ENCODE measurements at places on chromosomes 1 and 21. TPM values are rescaled to one million over a fixed set of nuclear protein-coding genes. Genes with fewer than 3 reads are reported as not detected.

DNA sequence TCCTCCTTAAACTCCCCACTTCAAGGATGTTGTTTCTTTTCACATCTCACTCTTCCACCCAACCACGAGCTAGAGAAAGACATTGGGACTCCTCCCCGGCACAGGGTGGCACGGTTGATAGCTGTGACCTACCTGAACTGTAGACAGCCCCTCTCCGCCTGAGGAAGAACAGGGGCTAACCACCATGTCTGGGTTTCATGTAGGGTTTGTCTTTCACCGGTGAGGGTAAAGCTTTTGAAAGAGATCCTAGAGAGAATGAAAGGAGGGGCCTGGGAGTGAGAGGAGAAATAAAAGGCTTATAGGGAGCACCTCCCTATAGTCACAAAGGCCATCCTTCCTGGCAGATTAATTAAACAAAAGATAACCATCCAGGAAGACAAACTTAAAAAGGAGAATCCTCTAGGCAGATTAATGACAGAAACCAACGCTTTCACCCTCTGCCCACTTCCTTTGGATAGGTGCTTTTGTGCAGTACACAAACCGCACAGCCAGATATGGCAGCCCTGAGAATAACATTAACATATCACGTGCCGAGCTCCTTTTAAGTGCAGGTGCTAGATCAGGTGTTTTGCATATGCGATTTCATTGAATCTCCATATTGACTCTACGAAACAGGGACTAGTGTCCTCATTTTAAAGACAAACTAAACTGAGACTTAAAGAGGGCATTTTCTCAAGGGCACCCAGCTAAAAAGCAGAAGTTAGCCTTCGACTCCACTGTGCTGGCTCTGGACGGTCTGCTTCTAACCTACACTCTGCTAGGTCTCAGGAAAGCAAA, 178.1 kb upstream of the RUNX1 start:
- no peak overlapping the region for H3K27ac ChIP-seq
- no peak overlapping the region for H3K4me3 ChIP-seq
- DNase-seq: no peak
- H3K36me3 ChIP-seq: no peaks in the 10 kb centered on the region
- no peaks in the 10 kb centered on the region for H3K27me3 ChIP-seq
- peaks cover 2% of the 10 kb centered on the region for H3K4me1 ChIP-seq

GRCh38 chr1:218394989-218395388, 49.9 kb downstream of the TGFB2 start:
- no peak for DNase-seq
- H3K4me1 ChIP-seq: peaks cover 5% of the 10 kb centered on the region
- no peaks in the 10 kb centered on the region for H3K36me3 ChIP-seq
- H3K27ac ChIP-seq: no peak overlapping the region
- no peaks in the 10 kb centered on the region for H3K27me3 ChIP-seq
- no peak overlapping the region for H3K4me3 ChIP-seq

- no peak for DNase-seq
- no peak overlapping the region for H3K27ac ChIP-seq
- H3K4me1 ChIP-seq: peaks cover 11% of the 10 kb centered on the region
- H3K4me3 ChIP-seq: no peak overlapping the region
- H3K36me3 ChIP-seq: no peaks in the 10 kb centered on the region
- no peaks in the 10 kb centered on the region for H3K27me3 ChIP-seq
Measured at GRCh38 chr1:41658431-41659158, 174.1 kb upstream of the EDN2 start.

- no peak for DNase-seq
- peaks cover 3% of the 10 kb centered on the region for H3K4me1 ChIP-seq
- no peaks in the 10 kb centered on the region for H3K27me3 ChIP-seq
- H3K36me3 ChIP-seq: no peaks in the 10 kb centered on the region
- H3K27ac ChIP-seq: no peak overlapping the region
- peak overlapping the region; percentile 87 for H3K4me3 ChIP-seq
Measured at GRCh38 chr1:24503059-24503751, 569 bp downstream of the RCAN3 start.

- peaks cover 4% of the 10 kb centered on the region for H3K4me1 ChIP-seq
- H3K36me3 ChIP-seq: no peaks in the 10 kb centered on the region
- no peaks in the 10 kb centered on the region for H3K27me3 ChIP-seq
- DNase-seq: no peak
- no peak overlapping the region for H3K4me3 ChIP-seq
- no peak overlapping the region for H3K27ac ChIP-seq
Measured at GRCh38 chr1:54945393-54945936, 35.0 kb upstream of the TMEM61 start.

- peak; percentile 61 for DNase-seq
- H3K36me3 ChIP-seq: no peaks in the 10 kb centered on the region
- H3K27me3 ChIP-seq: no peaks in the 10 kb centered on the region
- H3K4me1 ChIP-seq: no peaks in the 10 kb centered on the region
Measured at GRCh38 chr1:54615531-54616279, 7.6 kb downstream of the FAM151A start.

- H3K4me1 ChIP-seq: no peaks in the 10 kb centered on the region
- H3K27me3 ChIP-seq: no peaks in the 10 kb centered on the region
Measured at GRCh38 chr1:97770376-97770775, 150.5 kb downstream of the DPYD start.

DNA sequence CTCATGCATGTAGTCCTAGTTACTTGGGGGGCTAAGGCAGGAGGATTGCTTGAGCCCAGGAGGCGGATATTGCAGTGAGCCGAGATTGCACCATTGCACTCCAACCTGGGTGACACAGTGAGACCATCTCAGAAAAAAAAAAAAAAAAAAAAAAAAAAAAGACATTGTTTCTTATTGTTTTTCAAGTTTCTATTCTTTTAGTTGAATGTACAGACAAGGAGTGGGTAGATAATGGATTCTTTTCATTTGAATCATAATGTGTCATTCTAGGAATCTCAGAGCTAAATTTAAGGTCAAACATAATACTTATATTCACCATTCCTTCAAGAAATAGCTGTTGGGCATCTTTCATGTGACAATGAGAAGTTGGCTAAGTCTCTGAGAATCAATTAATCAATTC, 157.0 kb upstream of the C21orf91 start:
- H3K4me3 ChIP-seq: no peak overlapping the region
- H3K36me3 ChIP-seq: no peaks in the 10 kb centered on the region
- no peak for DNase-seq
- H3K27me3 ChIP-seq: no peaks in the 10 kb centered on the region

GRCh38 chr1:78049396-78049795, 3.6 kb downstream of the GIPC2 start:
- DNase-seq: no peak
- H3K36me3 ChIP-seq: no peaks in the 10 kb centered on the region
- no peak overlapping the region for H3K4me3 ChIP-seq
- H3K4me1 ChIP-seq: no peaks in the 10 kb centered on the region
- no peak overlapping the region for H3K27ac ChIP-seq
- no peaks in the 10 kb centered on the region for H3K27me3 ChIP-seq

DNA sequence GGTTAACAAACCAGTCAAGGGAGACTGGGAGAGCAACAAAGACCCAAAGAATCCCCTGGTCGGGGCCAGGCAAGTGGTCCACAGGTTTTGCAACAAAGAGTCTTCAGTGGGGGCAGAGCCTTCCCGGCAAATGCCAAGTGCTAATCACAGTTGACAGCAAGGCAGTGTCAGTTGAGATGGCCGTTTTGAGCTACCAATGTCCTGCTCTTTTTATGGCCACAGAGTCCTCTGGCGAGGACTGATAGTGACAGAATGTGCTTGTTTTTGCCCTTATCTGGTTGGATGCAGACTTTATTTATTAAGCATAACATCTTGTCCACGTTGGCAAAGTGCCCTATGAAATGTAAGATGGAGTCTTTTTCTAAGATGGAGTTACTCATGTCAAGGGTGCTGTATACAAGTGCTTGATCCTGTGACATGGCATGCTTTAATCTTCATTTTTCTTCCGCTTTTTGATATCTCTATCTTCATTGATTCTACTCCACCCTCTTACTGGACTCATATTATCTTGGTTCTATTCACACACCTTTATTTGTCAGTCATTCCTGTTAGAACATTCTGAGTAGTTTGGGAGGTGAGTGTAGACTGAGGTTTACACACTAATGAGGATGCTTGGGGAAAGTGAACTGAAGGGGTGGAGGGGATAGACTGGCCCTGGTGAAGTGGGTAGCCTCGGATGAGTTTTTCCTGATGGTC, 51.8 kb downstream of the KCNK1 start:
- H3K4me3 ChIP-seq: no peak overlapping the region
- DNase-seq: no peak
- no peak overlapping the region for H3K27ac ChIP-seq
- H3K27me3 ChIP-seq: no peaks in the 10 kb centered on the region

DNA sequence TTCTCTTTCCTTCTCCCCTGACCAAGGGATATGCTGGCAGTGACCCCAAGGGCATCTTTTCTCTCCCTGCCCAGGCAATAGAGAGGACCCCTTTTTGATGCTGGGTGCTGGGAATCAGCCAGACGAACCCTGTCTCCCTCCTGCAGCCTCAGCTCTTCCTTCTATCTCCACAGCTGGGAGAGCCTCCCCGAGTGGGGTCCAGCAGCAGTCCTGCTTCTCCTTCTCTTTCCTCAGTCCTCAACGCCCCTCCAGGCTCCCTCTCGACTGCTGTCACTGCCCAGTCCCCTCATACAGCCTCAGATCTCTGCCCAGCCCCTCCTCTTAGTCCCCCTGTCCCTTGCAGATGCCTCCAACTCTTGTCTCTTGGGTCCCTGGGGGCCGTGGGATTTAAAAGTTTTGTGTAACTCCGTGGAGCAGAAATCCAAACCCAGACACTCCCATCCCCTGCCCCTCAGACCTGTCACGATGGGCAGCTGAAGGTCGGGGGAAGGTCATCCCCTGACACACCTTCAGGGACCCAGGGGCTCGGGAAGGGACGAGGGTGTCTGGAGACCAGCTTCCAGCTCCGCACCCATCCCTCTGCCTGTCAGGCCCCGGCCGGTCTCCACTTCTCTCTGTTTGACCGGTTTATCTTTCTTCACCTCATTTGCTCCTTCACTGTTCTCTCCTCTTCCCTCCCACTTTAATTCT, 5.8 kb upstream of the ETV3L start:
- H3K27me3 ChIP-seq: no peaks in the 10 kb centered on the region
- no peak for DNase-seq
- H3K4me3 ChIP-seq: no peak overlapping the region
- no peaks in the 10 kb centered on the region for H3K4me1 ChIP-seq

DNA sequence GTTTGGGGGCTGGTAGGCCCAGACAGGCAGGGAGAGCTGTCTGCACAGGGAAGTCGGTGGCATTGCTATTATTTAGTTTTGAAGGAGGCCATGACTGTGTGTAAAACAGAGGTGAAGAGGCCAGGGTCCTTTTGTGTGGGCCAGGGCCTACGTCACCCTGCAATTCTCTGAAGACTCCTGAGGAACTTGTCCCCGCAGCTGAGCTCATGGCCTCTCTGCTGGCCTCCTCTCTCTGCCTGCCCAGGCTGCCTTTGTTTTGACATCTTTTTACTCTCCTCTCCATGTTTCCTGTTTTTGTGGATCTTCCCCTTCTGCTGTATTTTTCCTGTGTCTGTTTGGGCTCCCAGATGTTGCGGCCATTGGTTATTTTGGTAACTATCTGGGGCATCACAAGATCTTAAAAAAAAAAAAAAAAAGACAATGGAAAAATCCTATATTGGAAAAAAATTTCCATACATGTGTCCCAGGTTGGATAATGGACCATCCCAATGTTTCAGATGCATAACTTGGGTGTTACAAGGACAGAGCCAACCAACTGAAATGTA, 280.7 kb downstream of the RPS6KC1 start:
- H3K27ac ChIP-seq: no peak overlapping the region
- no peaks in the 10 kb centered on the region for H3K36me3 ChIP-seq
- no peaks in the 10 kb centered on the region for H3K27me3 ChIP-seq

DNA sequence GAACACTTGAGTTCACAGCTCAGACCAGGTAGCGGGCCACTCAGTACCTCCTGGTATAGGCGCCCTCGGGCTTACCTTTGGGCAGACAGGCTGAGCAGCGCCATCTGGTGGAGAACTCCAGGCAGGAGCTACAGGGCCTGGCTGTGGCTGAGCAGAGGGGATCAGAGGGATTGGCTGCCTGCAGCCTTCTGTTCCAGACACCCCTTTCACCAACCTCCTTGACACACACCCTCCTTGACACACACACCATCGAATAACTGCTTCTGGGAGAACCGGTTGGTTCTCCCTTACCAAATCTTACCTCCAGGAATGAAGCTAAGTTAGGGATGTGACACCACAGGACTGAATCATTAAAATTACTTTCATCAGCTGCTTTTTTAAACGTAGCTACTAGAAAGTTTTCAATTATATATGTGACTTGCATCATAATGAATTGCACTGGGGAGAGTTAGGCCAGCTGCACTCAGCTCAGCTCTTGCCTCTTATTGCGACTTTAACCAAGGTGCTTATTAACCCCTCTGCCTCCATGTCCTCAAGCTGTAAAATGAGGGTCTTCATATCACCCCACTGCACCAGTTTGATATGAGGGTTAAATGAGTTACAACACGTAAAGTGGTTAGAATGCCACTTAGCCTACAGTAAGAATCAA, 6.6 kb downstream of the LIN28A start:
- no peak overlapping the region for H3K4me3 ChIP-seq
- H3K27me3 ChIP-seq: peaks cover 11% of the 10 kb centered on the region
- H3K36me3 ChIP-seq: no peaks in the 10 kb centered on the region

GRCh38 chr1:110616587-110616986, 10.4 kb upstream of the KCNA2 start:
- H3K27me3 ChIP-seq: no peaks in the 10 kb centered on the region
- no peaks in the 10 kb centered on the region for H3K36me3 ChIP-seq
- H3K4me1 ChIP-seq: peaks cover 4% of the 10 kb centered on the region

DNA sequence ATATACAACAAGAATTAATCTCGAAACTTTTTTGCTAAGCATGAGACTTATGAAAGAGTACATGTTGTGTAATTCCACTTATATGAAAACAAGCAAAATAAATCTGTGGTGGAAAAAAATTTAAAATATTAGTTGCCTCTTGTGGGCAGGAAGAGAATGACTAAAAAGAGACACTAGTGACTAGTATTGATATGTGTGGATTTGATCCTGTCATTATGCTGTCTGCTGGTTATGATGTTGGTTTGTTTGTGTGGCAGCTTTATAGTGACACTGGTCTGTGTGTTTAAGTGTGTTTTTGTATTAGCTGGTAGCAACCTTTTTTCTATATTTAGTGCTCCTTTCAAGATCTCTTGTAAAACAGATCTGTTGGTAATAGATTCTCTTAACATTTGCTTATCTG, 267.8 kb upstream of the NRIP1 start:
- H3K4me1 ChIP-seq: no peaks in the 10 kb centered on the region
- no peak overlapping the region for H3K4me3 ChIP-seq
- no peaks in the 10 kb centered on the region for H3K36me3 ChIP-seq

GRCh38 chr1:31764312-31765040, at the start of gene ADGRB2:
Gene ADGRB2, minus strand, starts transcription at chr1:31764340. Its CDS starts 7,119 bp downstream, at chr1:31757221.
- no peaks in the 10 kb centered on the region for H3K36me3 ChIP-seq
- no peaks in the 10 kb centered on the region for H3K27me3 ChIP-seq
- H3K27ac ChIP-seq: no peak within 1 kb of the TSS
- H3K4me3 ChIP-seq: peak within 1 kb of the TSS; percentile 86
- H3K4me1 ChIP-seq: peaks cover 10% of the 10 kb centered on the region

Gene HSPA6
- total RNA-seq: 1.9 TPM

Gene KCNE1
- 5.7 TPM for total RNA-seq

Gene OXCT2
- total RNA-seq: not detected

Gene H6PD
- 56.8 TPM for total RNA-seq

Gene CHI3L1
- 73.8 TPM for total RNA-seq

Gene NBPF14
- 23.8 TPM for total RNA-seq

Gene CA6
- total RNA-seq: not detected

Gene RXRG
- not detected for total RNA-seq

Gene PEAR1
- total RNA-seq: 39.8 TPM
